ENCODE measurements at places on chromosomes 12 and 14.

DNA sequence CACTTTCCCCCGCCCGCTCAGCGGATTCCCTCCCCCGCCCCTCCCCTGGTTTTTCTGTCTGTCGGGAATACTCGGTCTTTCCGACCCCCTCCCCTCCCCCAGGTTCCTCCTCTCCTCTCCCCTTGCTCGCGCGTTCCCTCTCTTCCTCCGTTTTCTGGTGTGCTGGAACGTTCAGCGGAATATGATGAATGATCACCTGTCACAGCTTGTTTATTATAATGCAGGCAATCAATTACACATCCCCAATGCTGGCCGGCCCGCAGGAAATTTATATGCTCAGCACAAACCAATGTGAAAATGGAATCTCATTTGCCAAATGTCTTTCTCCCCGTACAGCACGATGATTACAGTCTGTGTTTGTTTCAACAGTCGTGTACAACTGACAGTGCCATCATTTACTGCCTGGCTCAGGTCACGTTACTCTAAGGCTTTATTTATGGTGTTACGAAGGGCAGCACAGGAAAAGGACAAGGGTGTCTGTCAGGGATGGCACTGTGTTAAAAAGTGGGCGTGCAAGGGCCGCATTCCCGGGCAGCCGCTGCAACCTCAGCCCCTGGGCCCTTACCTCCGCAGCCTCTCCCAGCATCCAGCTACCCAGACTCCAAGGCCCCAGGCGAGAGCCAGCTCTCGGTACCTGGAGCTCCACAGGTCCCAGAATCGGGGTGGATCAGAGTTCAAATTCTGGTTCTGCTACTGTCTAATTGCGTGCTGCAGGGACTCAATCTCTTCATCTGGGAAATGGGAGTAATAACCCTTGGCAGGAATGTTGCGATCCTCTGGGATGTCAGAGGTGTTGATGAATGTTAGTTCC is 24.7 kb upstream of the MAP1LC3B2 start:
- DNase-seq, result no peak

GRCh38 chr14:92568621-92569479 is 55.3 kb downstream of the RIN3 start:
- no peak for DNase-seq

GRCh38 chr12:65510007-65510406 is 231.5 kb downstream of the MSRB3 start:
- DNase-seq, result no peak

DNA sequence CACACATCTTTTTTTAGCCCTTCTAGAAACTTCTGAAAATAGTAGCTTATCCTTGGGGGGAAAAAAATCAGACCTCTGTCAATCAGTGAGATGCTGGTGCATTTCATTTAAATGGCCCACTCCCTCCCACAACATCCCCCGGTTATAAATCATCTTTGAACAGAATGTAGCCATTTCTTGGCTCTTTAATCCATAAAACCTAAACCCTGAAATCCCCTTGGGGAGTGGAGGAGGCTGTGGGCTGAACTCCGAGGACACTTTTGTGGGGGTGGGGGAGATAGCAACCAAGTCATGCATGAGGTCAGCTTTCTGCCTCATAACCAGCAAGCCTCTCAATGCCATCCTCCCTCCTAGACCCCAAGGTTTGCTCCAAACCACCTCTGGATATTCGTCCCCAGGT is 21.0 kb downstream of the HRK start:
- no peak for DNase-seq

- no peak for DNase-seq
Observed at GRCh38 chr14:34404416-34404815, 57.6 kb downstream of the SPTSSA start.

GRCh38 chr14:89185919-89186855 is 230.8 kb downstream of the FOXN3 start:
- DNase-seq, result no peak

DNA sequence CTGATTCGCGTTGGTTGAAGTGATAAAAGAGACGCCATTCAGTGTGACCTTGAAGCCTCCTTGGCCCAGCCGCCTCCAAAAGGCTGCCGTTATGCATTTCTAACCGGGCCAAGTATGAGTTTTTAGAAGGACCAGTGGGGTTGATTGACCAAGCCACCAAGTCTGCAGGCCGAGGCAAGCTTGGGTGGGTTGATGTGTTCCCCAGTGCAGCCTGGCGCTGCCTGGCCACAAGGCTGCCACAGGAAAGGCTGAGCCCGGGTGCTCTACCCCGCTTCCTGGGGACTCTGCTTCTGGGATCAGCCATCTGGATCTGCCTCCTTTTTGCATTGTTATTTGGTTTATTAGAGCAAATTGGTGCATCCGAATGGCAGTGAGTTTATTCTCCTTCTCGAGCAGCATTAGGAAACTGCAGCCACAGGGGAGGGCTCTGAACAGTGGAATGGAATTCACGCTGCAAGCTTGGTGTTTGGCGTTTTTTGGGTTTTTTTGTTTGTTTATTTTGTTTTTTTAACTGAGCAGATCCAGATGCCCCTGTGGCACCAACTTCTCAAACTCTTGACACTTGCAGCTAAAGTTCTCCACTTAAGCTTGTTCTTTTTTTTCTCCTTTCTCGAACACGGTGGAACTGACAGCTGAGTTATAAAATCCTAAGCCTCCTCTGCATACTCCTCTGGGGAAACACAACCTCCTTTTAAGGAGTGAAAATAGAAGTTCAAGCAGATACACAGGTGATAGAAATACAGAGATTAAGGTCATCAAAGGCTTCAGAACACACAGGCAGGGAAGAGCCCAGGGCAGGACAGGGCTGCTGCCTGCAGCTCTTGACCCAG is 145.4 kb upstream of the FKBP4 start:
- DNase-seq, result no peak

DNA sequence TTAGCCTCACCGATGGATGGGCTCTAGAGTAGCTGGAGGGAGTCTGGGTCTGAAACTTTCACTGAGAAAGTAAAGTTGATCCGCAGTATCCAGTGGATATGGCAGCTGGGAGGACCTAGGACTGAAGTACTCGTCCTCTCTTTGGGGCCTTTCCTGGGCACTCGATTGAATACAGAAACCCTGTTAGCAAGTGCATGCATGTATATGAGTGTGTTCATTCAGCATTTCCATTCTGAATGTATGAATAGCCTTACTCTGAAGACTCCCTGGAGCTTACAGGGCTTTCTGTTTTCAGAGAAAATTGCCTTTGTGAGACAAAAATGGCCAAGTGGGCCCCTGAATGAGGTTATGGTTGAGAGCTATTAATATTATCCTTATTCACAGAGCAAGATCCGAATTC is 62.8 kb downstream of the DAD1 start:
- DNase-seq, result no peak

DNA sequence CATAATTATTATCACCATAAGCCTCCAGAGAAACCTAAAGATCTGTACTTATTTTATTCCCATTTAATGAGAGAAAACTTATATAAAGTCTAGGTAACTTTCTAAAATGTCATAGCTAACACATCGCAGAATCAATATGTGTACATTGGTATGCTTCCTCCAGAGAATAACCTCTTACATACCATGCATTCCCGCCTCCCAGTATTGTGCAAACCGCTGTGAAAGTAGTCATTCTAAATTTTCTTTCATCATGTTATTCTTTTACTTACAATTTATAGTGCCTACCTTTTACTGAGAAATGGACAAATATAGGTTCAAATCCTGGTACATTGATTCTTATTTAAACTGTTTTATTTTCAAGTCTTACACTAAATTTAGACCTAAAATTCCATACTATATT is 463.4 kb downstream of the LRFN5 start:
- DNase-seq, result no peak

- no peak for DNase-seq
Observed at GRCh38 chr12:108685469-108686260, 45.7 kb downstream of the CORO1C start.

DNA sequence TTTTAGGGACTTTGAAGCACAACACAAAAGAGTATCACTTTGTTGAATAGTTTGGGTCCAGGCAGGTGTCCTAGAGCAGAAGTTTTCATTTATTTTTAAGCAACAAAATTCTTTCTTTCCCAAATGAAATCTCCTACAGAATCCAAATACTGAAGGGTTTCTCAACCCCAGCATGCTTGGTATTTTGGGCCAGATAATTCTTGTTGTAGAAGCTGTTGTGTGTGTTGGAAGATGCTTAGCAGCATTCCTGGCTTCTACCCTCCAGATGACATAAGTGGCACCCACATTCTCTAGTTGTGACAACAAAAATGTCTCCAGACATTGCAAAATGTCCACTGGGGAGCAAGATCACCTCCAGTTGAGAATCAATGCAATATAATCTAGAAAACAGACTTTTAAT is 97.8 kb downstream of the PRKCH start:
- no peak for DNase-seq

- no peak for DNase-seq
Observed at GRCh38 chr12:89693639-89694202, 14.9 kb downstream of the ATP2B1 start.

- peak; percentile 58 for DNase-seq
Observed at GRCh38 chr12:2396448-2396871, 343.7 kb downstream of the CACNA1C start.

- no peak for DNase-seq
Observed at GRCh38 chr14:105067140-105067968, 2.1 kb upstream of the GPR132 start.

- DNase-seq, result peak; percentile 75
Observed at GRCh38 chr14:101071493-101071906, 168.0 kb upstream of the RTL1 start.

DNA sequence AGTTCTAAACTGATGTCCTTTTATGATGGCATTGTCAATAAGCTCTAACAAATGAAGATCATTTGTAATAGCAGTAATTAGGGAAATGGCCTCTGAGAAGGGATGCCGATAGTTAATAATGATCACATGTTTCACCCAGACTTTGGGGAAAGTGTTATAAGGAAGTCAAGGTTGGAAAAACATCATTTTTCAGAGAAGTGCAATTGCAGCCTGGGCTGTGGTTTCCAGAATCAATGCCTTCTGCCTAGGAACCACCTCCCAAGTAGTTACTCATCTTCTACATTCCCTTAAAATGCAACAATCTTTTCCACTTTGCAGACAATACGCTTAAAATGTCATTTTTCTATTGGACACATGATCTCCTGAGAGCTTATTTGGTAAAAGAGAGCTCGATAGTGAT is 879 bp downstream of the EDDM3A start:
- DNase-seq, result no peak

- DNase-seq, result peak; percentile 89
Observed at GRCh38 chr12:15789220-15790171, at the start of gene EPS8. EPS8 (minus strand) TSS chr12:15789388; CDS start chr12:15682951, 106,437 bp downstream.

DNA sequence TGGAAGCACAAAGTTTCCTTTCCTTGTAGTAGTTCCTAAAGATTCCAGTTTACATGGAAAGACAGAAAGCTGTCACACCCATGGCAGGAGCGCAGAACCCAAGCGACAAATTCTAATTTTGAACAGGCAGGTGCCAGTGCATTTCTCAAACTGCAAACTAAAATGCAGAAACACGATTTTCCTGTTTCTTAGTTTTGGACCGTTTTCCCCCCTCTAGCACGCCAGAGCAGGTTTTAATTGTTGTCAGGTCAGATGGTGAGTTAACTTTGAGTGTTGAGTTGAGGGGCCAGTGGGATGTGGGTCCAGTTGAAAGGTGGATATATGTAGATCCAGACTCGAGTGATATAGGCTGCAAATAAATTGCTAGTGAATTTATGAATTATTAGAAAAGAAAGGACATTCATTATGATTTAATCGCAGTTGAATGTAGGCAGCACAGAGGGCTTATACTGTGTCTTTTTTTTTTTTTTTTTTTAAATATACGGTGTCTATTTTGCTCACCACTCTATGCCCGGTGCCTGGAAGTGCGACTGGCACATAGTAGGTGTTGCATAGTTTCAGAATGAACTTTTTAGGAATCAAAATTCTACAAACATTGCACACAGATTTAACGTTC is 909 bp upstream of the ETFBKMT start:
- no peak for DNase-seq

DNA sequence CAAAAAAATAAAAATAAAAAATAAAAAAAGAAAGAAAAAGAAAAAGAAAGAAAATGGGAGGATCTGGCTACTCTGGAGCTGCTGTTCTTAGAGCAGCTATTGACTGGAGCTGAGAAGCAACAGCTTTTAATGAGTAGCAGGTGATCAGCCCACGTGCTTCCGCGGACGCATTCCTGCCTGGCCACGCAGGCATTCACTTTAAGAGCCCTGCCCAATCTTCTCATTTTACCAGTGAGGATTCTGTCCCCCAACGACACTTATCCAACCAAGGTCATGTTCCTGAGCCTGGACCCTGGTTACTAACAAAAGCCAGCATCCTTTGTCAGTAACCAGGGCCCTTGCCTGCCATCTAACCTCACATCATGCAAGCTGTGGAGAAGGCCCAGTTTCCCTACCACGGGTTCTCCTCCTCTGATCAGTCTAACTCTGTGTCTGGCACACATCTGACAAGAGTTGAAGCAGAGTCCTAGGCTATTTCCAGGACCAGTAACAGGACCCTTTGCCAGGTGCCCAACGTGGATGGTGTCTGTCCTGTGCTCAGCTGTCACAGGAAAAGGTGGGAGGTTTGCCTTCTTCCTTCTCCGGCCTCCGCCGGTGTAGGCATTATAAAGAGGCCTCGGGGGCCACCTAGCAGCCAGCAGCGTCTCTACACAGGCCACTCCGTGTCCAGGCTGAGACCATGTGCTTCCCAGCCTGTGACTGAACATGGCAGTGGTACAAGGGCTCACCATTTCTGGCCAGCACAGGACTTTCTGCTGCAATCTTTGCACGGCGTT is 60.9 kb upstream of the GPATCH2L start:
- DNase-seq, result no peak

DNA sequence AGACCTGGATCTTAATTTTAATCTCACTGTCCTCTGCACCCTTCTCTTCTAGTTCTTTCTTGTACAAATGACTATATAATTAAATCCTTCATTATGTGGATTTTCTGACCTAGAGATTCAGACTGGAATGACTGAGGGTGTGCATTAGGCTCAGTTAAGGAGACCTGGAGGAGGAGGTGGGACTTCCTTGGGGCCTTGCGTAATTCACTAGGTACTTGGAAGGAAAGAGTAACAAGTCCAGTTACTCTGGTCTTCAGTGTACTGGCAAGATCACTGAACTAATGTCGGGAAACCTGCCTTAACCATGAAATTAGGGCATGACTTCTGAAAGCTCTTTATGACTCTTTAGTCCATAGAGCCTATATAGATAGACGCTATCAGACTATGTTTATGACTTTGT is 441.4 kb downstream of the EGLN3 start:
- DNase-seq, result peak; percentile 47

- no peak for DNase-seq
Observed at GRCh38 chr12:45363903-45364302, 148.0 kb downstream of the ANO6 start.

- DNase-seq, result no peak
Observed at GRCh38 chr14:102026934-102027333, 59.9 kb downstream of the HSP90AA1 start.

GRCh38 chr14:66974397-66975025 is 214.7 kb upstream of the GARIN2 start:
- DNase-seq, result no peak
